Upper lobe of right lung (tissue), 1 donor: ENCODE measurements at places on chromosomes 1 and 21. TPM values are rescaled to one million over a fixed set of nuclear protein-coding genes. Genes with fewer than 3 reads are reported as not detected.

Gene DENND2C
- total RNA-seq = 2.3 TPM

GRCh38 chr1:228065543-228066347 is 16.8 kb upstream of the ARF1 start:
- no peak overlapping the region for H3K27ac ChIP-seq
- H3K36me3 ChIP-seq = no peaks in the 10 kb centered on the region
- DNase-seq = peak; percentile 39
- H3K27me3 ChIP-seq = peaks cover 66% of the 10 kb centered on the region
- H3K4me1 ChIP-seq = peaks cover 3% of the 10 kb centered on the region

Gene HES5
- total RNA-seq = 1.5 TPM

GRCh38 chr1:81587426-81587825 is 213.3 kb upstream of the ADGRL2 start:
- no peaks in the 10 kb centered on the region for H3K4me1 ChIP-seq
- no peaks in the 10 kb centered on the region for H3K27me3 ChIP-seq
- H3K36me3 ChIP-seq = no peaks in the 10 kb centered on the region

Gene SPAG17
- 0.12 TPM for total RNA-seq

Gene PCAT6
- 0.81 TPM for total RNA-seq

GRCh38 chr1:46422261-46422871 is 28.2 kb downstream of the FAAH start:
- H3K27me3 ChIP-seq = peaks cover 4% of the 10 kb centered on the region
- no peaks in the 10 kb centered on the region for H3K4me1 ChIP-seq
- H3K36me3 ChIP-seq = no peaks in the 10 kb centered on the region
- no peak overlapping the region for H3K4me3 ChIP-seq
- DNase-seq = no peak

Gene DFFB
- total RNA-seq = 8.5 TPM

DNA sequence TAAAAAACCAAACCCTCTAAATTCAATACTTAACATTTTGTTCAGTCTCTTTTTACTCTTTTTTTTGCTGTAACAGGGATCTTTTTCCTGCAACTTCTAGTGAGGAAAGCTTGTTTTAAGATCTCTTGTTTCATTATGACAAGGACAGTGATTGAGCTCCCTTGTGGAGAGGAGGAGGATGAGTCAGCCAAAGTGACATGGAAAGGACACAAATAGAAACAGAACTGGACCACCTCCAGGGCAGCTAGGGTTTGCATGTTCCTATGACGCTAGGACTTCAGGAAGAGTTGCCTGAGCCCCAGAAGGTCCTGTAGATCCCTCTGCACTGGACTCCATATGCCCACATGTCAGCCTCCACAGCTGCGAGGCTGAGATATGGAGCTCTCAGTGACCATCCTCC is 212.6 kb upstream of the FAM78B start:
- H3K36me3 ChIP-seq = no peaks in the 10 kb centered on the region
- H3K27ac ChIP-seq = no peak overlapping the region
- no peak for DNase-seq
- H3K27me3 ChIP-seq = peaks cover 4% of the 10 kb centered on the region
- H3K4me1 ChIP-seq = no peaks in the 10 kb centered on the region
